ENCODE measurements at places on chromosomes 16 and 17. TPM values are rescaled to one million over a fixed set of nuclear protein-coding genes. Genes with fewer than 3 reads are reported as not detected.
A peak's percentile ranks its signal among the peaks of the same experiment; 100 is the strongest.

GRCh38 chr17:40095944-40096791 lies 4.2 kb downstream of the NR1D1 start:
- DNase-seq, result peak; percentile 61

Gene KRT17
- not detected for total RNA-seq

- no peak for DNase-seq
Measured at GRCh38 chr16:3088925-3089716, 10.0 kb downstream of the ZSCAN10 start.

DNA sequence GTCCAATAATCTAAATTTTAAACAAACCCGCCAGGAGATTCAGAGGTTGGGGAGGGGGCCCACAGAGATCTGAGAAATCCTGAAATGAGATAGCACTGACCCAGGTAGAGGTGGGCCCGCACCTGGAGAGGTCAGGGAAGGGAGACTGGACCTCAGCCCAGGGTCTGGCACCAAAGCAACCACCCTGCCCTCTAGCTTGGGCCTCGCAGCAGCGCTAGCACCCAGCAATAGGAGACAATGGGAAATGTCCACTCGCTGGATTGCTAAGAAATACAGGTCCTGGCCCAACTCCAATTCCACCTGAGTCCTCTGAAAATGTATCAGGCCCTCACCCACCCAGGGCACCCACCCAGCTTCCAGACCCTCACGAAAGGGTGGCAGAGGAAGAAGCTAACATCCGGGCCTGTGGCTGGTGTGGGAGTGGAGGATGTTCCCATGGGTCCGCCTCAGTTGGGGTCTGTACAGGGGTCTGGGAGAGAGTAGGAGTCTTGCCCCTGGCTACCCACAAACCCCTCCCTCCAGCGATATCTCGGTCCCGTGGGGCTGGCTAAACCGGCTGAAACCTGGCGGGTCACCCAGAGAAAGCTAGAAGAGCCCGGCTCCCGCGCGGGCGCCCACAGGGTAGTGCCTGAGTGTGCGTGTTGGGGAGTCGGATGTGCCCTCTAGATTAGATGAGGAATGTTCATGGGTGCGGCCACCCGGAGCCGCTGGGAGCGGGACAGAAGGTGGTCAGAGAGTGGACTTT lies 1.1 kb downstream of the PLLP start:
- no peak for DNase-seq

DNA sequence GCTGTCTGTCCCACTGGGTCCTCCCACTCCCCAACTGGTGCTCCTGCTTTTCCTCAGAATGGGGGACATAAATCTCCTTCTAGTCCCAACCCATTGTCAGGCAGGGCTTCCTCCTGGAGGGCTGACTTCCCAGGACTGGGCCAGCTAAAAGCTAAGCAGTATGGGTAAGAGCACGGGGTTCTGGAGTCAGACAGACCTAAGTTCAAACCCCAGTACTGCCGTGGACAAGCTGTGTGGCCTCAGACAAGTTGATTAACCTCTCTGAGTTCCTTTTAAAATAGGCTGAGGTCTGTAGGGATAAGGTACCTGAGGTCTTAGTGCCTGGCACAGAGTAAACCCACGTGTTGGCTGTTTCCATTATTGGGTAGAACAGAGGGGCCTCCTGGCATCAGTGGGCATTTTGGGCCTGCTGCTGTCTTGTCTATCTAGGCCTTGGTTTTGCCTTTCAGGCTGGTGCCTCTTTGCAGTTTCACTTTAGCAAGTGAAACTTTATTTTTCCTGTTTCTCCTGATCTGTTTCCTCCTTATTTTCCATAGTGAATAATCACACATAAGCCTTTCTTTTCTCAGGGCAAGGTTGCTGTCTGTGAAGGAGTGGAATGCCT lies 114.6 kb downstream of the PRKCB start:
- DNase-seq, result no peak

DNA sequence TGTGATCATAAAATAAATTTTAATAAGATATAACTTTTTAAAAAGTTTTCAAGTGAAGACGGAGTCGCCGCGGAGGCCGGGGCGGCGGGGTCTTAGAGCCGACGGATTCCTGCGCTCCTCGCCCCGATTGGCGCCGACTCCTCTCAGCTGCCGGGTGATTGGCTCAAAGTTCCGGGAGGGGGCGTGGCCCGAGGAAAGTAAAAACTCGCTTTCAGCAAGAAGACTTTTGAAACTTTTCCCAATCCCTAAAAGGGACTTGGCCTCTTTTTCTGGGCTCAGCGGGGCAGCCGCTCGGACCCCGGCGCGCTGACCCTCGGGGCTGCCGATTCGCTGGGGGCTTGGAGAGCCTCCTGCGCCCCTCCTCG lies at the start of gene FOXC2:
Gene FOXC2 (plus strand): TSS at position 229 of the 365 bp plus-strand sequence. CDS start 507 bp downstream, outside the sequence.
- peak; percentile 93 for DNase-seq

DNA sequence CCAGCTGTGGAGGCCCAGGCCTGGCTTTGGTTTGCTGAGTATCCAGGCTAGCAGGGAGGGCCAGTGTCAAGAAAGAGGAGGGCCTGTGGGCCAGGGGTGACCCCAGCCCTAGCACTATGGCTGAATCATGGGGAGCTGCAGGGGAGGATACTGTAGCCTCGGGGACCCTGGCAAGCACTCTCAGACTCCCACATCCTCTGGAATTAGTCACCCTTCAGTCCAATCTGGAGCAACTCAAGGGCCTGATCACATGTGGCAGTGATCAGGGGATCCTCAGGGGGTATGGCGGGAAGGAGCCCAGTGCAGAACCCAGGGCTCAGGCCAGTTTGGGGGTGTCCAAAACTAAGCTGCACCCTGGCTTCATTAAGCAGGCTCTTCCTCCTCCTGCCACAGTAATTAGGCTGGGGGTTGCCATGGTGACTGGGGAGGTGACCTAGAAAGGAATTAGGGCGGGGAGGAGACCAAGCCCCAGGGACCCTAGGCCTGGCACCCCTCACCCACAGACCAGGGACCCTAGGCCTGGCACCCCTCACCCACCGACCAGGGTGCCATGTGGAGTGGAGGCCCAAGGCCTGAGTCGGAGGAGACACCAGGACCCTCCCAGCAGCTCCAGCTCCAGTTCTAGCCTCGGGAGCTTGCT lies 5.8 kb downstream of the NLGN2 start:
- DNase-seq, result no peak

DNA sequence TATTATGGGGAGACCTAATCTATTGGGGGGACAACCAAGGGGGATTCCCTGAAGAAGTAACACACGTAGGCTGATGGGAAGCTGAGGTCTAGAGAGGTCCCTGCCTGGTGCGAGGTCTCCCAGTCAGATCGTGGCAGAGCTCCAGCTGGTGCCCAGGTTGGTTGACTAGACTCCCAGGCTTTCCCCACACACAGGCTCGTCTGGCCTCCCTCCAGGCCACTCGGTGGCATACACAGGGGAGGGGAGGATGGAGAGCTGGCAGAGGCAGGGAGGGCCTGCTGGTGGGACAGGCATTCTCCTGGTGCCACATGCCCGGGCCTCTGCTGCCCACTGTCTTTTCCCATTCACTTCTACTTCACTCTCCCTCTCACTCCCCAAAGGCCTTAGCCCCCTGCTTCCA lies 8.5 kb upstream of the SOCS3 start:
- DNase-seq, result peak; percentile 53

DNA sequence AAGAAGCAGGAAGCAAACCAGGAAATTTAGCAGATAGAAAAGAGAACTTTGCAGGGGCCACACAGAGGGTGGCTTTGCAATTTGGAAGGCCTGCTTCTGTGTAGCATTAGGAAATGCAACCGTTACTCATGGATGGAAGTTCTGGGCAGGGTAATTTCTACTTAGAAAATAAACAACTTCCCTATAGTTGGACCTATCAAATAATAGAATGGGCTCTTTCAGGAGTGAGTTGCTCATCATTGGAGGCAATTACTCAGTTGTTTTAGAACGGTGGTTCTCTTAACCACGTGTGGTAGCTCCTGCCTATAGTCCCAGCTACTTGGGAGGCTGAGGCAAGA lies 25.8 kb upstream of the HS3ST2 start:
- DNase-seq, result no peak

Gene TRIM72
- 0.40 TPM for total RNA-seq

DNA sequence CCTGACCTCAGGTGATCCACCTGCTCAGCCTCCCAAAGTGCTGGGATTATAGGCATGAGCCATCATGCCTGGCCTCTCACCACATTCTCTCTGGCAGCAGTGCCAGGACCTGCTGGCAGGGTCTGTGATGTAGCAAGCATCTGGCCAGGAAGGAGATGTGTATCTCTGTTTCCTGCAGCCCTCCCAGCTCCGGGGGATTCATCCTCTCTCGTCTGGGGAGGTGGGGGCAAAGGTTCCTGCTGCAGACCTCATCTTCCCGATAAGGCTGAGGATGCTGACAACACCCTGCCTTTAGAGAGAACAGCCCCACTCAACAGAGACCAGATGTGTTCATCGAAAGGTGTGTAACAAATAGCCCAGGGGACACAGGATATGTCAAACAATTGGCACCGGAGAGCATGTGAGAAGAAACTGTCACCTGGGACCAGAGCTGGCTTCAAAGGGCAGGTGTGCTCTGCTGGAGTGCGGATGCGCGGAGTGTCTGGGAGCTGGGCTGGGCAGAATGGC lies 54.8 kb upstream of the SEC14L1 start:
- no peak for DNase-seq

- DNase-seq, result no peak
Measured at GRCh38 chr17:37318931-37319594, 56.7 kb upstream of the C17orf78 start.

Gene LITAFD
- total RNA-seq, result not detected

GRCh38 chr17:79752175-79752574 lies 21.4 kb downstream of the ENPP7 start:
- no peak for DNase-seq

Gene DBNDD1
- 6.3 TPM for total RNA-seq

Gene TSNAXIP1
- 0.37 TPM for total RNA-seq

Gene PLXDC1
- total RNA-seq, result 15.8 TPM

GRCh38 chr17:66964930-66965800 lies 658 bp downstream of the CACNG4 start:
- DNase-seq, result peak; percentile 37

DNA sequence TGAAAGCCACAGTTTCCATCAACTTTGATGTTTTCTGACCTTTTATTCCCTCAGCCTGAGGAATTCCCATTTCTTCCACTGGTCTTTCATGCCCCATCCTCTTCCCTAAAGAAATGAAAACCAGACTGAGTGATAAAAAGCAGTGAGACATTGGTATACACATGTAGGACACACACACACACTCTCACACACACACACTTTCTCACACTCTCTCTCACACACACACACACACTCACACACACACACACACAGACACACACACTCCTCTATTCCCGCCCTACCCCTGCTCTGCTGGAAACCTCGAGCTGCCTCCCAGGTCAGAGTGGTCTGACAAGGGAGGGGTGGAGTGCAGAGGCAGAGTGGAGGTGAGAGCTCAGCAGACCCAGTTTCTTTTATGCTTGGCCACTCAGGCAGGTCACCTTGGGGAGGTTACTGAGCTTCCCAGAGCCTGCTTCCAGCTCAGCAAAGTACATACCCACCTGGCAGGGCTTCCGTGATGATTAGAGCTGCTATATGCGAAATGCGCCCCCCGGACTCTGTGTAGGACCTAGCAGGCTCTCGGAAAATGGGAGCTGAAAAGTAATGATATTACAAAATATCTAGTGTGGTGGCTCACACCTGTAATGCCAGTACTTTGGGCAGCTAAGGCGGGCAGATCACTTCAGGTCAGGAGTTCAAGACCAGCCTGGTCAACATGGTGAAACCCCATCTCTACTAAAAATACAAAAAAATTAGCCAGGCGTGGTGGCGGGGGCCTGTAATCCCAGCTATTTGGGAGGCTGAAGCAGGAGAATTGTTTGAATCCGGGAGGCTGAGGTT lies 30.7 kb downstream of the CCR7 start:
- DNase-seq, result no peak

- DNase-seq, result peak; percentile 53
Measured at GRCh38 chr17:72297326-72298115, 176.7 kb downstream of the SOX9 start.

GRCh38 chr17:68016838-68017237 lies 18.7 kb upstream of the KPNA2 start:
- DNase-seq, result no peak

- DNase-seq, result no peak
Measured at GRCh38 chr16:51197953-51198748, 47.1 kb upstream of the SALL1 start.

Gene KRT33A
- not detected for total RNA-seq

- DNase-seq, result no peak
Measured at GRCh38 chr17:80119271-80119791, 17.9 kb downstream of the GAA start.

DNA sequence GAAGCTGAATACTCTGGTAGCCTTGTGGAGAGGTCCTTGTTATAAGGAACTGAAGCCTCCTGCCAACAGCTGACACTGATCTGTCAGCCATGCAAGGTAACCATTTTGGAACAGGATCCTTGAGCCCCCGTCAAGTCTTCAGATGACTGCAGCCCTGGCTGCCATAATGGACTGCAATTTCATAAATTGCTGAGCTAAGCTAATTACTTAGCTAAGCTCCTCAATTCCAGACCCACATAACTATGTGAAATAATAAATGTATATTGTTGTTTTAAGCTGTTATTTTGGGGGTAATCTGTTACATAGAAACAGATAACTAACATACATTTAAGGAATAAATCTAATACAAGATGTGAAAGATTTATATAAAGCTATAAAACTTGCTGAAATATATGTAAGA lies 16.6 kb downstream of the ADAT1 start:
- DNase-seq, result no peak

DNA sequence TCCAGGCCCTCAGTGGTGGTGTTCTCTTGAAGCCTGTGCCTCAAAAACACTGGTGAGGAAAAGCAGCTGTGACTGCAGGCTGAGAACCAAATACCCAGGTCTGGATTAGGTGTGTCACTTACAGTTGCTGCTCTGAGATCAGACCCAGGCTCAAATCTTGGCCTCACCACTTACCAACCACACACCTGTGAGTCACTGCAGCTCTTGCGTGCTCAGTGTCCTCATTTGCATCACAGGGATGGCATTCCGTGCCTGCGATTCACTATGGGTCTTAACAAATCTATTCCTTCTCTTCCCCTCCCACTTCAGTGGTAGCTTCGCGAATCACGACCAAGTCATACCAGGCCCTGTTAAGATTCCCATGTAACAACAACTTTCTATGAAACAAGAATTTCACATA lies 233.4 kb upstream of the HSBP1 start:
- DNase-seq, result no peak

DNA sequence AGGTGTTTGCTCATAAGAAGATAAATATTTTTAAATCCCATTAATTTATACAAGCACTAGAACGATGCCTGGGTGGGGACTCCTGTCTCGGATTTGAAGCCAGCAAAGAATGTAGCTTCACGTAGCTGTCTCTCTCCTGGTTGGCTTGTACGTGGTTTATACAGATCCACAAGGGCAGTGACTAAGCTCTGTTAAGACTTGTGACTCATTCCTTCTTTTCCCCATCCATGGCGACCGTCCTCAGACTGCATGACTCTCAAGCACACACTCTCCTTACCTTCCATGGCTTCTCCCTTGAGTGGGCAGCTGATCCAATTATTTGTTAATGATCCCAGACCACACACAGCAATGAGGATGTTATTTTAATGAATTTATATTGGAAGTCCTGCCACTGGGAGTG lies 679.7 kb upstream of the SOX9 start:
- no peak for DNase-seq
